Lung microvascular endothelial cell (primary cell): ENCODE measurements at places on chromosomes 5 and 9.

DNA sequence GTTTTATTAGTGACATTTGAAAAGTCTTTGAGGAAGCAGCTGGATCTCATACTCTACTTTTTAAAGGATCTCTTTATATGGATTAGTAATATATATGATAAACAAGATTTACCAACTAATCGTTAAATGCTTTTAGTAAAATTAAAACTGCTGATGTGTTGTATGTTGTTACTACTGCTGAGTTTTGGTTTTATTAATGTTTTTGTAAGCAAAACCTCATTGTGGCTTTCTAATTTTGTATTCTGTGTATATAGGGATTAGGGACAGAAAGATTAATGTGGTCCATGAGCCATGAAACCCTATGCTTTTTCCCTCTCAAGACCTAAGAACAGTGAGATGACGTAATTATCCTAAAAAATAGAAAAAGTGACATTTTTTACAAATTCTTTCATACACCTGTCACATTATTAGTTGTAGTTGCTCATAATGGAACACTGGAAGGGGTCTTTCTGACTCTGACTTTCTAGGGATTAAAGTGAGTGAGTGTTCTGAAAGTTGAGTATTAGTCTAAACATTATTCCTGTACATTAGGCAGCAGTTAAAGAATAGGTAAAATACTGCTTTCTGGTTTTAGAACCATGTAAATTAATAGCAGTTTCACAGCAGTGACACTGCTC is 85.9 kb downstream of the SLC12A2 start:
- DNase-seq: no peak

DNA sequence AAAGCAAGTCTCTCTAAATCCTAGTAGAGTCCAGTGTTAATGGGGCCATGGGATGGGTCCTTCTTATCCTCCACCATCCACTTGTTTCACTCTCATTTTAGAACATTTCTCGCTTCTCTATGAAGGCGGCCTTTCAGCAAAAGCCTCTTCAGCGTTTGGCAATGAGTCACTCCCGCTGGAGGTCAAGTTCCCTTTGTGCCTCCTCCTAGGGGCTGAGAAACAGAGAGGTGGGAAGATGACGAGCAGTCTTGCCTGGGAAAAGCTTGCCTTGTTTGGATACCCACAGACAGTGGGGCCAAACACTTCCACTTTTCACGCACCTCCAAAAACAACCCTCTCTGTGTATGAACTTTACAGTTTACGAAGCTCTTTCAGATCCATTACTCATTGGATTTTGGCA is 168.8 kb downstream of the GABBR2 start:
- DNase-seq: no peak

GRCh38 chr5:137997726-137998213 is 35.1 kb downstream of the FAM13B start:
- peak; percentile 2 for DNase-seq

DNA sequence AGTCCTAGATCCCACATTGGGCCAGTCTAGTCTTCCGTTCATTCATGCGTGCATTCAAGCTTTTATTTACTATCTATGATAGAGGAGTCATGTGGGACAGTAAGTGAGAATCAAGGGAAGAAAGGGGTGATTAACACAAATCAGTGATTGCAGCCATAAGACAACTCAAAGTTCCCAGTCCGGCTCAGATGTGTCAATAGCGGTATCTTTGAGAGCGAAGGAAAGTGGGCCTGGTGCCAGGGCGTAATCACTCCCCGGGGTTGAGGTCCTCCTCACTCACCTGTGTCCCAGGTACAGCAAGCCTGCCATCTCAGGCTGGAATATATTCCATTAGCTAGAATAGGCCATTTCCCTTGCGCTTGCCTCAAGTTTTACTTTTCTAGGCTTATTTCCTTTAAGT is 196.3 kb downstream of the ATP10B start:
- no peak for DNase-seq

- no peak for DNase-seq
Observed at GRCh38 chr5:146624179-146624578, 108.2 kb upstream of the GPR151 start.

GRCh38 chr9:7201196-7201595 is 443.4 kb downstream of the KDM4C start:
- DNase-seq: no peak

DNA sequence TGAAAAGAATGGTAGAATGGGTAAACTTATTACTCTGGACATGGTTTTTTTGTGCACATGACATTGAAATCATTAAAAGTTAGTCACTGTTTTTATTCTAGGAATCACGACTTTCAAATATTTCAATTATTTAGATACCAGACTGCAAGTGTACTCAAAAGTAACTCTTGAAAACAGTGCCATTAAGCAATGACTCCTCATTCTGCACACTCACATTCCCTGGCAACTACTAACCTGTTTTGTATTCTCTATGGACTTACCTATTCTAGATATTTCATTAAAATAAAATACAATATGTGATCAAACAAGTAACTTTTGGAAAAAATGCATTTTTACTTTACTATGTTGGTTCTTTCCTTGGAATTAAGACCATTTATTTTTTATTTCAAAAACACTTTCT is 607.0 kb downstream of the PDE4D start:
- DNase-seq: no peak

GRCh38 chr9:108083796-108084352 is 594.3 kb upstream of the KLF4 start:
- no peak for DNase-seq

DNA sequence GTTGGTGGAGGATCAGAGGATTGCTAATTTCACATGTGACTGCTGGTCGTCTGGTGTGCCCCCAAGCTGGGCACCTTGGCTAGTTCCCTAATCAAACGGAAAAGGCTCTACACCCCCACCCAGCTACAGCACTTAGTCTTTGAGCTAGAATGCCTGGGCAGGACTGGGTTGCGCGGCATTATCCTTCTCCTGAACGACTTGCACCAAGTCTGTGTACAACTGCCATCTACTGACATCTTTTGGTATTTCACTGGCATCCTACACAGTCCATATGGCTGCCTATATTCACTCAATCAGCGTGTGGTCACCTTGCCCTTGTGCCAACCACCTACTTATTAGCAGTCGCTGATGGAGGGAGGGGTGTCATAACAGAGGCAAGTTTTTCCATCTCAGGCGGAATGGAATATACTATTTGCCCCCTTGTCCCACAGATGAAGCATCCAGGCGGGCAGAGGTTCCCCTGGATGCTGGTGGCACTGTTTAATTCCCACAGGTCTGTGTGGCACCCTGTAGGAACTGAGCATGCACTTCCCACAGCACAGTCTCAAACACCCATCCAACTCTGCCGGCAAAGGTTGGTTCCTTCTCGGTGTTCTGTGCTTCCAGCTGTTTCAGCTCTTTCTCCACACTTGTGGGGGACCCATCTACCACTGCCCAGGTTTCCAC is 150.1 kb downstream of the OSTF1 start:
- DNase-seq: peak; percentile 76

DNA sequence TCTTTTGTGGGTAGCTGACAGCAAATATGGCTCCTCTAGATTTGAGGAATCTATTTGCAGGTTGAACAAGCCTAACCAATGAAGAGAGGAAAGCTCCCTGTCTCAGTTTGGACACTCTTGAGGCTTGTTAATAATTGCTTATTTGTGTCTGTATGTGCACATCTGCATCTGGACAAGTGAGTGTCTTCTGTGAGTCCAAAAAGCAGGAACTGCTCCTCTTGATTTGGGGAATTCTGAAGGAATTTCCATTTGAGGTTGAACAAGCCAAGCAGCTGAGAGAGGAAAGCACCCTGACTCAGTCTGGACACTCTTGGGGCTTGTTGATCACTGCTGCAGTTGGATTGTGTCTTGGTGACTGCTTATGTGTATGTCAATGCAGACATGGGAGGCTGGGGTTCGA is 211.6 kb downstream of the DTWD2 start:
- DNase-seq: no peak

GRCh38 chr9:77810637-77811119 is 162.6 kb upstream of the GNA14 start:
- DNase-seq: no peak

GRCh38 chr9:16105168-16106020 is 552.6 kb downstream of the CCDC171 start:
- no peak for DNase-seq

GRCh38 chr9:89444274-89444673 is 53.6 kb downstream of the SEMA4D start:
- no peak for DNase-seq
